M059J (cell line): ENCODE measurements at places on chromosomes 2 and 18.
A peak's percentile ranks its signal among the peaks of the same experiment; 100 is the strongest.

GRCh38 chr2:113138428-113139322, 11.3 kb downstream of the IL1RN start:
- DNase-seq: peak; percentile 72

- peak; percentile 65 for DNase-seq
These were observed 8.3 kb downstream of the OSR1 start for GRCh38 chr2:19349911-19350677.

DNA sequence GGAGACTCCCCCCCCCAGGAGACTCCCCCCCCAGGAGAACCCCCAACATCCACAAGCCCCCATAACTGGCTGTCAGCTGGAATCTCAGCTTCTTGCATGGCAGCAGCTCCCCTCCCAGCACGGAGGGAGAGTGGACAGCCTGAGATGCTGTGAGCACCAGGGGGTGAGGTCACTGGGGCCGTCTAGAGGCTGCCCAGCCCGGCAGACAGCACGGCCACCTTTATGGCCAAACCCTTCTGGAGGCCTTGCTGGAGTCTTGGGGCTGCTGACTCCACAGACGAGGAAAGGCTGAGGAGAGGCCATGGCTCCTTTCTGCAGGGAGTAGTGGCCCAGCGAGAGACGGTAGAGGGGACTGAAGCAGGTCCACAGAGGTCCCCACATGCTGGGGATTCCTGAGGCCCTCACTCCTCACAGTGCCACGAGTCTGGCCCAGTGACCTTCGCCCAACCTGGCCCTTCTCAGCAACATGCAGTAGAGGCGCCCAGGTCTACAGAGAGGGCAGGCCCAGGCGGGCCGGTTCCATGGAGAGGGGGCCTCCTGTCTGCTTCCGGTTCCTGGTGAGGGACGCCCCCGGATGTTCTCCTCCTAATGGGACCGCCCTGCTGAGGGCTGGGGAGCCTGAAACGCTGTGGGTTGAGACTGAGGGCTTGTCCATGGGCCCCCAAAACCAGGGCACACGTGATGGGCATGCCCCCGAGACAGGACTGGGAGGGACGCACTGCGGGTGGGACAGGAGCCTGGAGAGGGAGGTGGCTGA, 122.6 kb upstream of the CTDP1 start:
- DNase-seq: no peak

DNA sequence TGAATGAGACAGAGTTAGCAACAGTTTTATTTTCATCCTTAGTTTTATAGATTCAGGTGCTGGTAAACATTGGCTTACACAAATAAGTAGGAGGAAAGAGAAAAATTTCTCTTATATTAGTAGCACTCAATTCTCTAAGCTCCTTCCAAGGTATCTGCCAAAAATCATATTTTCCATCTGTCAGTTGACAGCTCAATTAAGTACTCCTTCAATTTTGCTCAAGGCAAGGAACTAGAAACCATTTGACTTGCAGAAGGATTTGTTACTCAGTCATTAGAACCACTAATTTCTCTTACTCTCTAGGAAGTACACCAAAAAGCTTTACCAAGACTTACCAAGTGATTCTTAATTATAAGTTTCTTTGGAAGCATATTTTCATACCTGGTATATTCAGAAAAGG, 101.4 kb upstream of the ATP8B1 start:
- DNase-seq: no peak

DNA sequence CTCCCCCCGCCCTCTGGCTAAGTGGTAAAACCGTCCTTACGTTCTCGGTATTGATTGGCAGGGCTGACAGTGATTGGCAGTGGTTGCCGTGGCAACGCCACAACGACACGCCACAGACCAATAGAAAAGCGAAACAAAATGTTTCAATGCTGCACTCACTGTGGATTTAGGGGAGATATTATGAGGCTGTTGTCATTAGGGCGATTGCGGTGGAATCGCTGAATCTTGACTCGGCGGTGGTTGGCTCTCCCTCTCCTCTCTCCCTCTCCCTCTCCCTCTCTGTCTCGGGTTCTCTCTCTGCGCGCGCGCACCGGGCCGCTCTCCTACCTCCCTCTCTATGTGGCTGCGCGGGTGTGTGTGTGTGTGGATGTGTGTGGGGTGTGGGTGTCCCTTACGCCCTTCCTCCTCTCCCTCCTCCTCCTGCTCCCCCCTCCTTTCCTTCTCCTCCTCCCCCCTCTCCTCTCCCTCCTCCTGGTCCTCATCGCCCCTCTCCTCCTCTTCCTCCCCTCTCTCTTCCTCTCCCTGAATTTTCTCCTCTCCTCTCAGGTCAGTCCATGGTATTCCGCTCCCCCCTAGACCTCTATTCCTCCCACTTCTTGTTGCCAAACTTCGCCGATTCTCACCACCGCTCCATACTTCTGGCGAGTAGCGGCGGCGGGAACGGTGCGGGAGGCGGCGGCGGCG, at the start of gene SIX3:
Gene SIX3, plus strand, starts transcription at position 152 of the 684 bp plus-strand sequence. Its CDS starts 403 bp downstream, at position 555.
- DNase-seq: peak; percentile 38

DNA sequence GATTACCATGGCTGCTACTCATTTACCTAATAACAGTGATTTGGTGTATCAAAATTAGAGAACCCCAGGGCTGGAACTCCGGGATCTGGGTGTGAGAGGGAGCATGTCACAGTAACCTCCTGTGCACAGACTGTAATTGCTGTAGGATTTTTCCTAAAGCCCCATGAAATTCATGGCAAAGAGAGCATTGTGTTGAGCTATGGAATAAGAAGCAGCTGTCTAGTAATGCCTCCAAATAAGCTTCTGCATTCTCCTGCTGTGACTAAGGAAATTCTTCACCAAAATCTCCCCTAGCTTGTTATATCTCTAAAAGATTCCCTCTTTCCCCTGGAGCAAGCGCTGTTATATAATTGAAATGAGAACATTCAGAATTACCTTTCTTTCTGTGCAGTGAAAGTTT, 158.1 kb upstream of the SPATS2L start:
- no peak for DNase-seq

GRCh38 chr2:233090879-233091278, 30.7 kb downstream of the INPP5D start:
- DNase-seq: no peak

GRCh38 chr2:197215748-197216360, 94.7 kb downstream of the ANKRD44 start:
- peak; percentile 22 for DNase-seq

- DNase-seq: peak; percentile 86
These were observed 108.2 kb upstream of the ERBB4 start for GRCh38 chr2:212646698-212647366.

- DNase-seq: no peak
These were observed 1.4 kb downstream of the DPYSL5 start for GRCh38 chr2:26849056-26849999.

- DNase-seq: no peak
These were observed 50.4 kb downstream of the IL1RL2 start for GRCh38 chr2:102237176-102237575.

GRCh38 chr2:73859721-73860586, 31.2 kb downstream of the STAMBP start:
- peak; percentile 87 for DNase-seq
